ENCODE measurements at places on chromosomes 11 and 22. TPM values are rescaled to one million over a fixed set of nuclear protein-coding genes. Genes with fewer than 3 reads are reported as not detected.

Gene LRRC4C
- not detected for total RNA-seq

Gene MS4A6A
- total RNA-seq = not detected

Gene AMPD3
- total RNA-seq = 8.5 TPM

Gene SPON1
- not detected for total RNA-seq

Gene KDM4F
- total RNA-seq = not detected

Gene THRSP
- not detected for total RNA-seq

Gene PTH
- total RNA-seq = not detected

Gene SORL1
- total RNA-seq = 1.9 TPM

Data from A549 treated with DMSO at 1 μM for 4 hours (cell line).